ENCODE measurements at places on chromosomes 7 and 10.

- DNase-seq: no peak
Measured at GRCh38 chr10:58529077-58529728, 16.5 kb downstream of the BICC1 start.

DNA sequence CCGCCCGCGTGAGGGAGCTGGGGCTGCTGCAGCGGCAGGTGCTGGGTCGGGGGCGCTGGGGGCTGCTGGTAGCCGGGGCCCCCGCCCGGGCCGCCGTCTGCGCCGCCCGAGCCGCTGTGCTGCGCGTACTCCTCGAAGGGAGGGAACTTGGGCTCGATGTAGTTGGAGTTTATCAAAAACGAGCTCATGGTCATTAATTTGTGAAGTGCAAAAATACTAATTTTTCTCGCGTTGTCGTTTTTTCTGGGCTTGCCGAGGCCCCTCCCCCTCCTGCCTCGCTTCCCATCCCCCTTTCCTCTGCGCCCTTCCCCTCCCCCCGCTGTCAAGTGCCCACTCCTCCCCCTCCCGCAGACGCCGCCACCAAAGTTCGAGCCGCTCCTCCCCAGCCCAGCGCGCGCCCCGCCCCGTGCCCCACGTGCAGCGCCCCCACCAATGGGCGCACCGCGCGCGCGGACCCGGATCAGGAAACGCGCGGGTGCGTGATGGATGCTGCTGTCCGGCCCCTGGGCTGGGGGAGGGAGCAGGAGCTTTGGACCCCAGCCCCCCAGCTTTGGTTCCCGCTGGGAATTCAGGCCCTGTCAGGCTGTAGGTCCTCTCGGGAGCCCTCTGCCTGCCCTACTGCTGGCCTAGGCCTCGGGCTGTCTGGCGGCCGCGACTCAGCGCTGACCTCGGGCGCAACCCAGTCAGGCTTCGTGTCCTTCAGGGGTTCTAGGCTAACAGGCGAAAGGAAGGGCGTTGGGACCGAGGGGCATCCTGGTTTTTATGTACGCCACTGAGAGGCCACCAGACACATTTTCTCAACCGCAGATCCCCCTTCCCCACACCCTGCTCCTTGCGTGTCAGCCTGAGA, at the start of gene HOXA4:
HOXA4 (minus strand) TSS at position 218 of the 850 bp plus-strand sequence; CDS start at position 194, 24 bp downstream.
- DNase-seq: peak; percentile 82

DNA sequence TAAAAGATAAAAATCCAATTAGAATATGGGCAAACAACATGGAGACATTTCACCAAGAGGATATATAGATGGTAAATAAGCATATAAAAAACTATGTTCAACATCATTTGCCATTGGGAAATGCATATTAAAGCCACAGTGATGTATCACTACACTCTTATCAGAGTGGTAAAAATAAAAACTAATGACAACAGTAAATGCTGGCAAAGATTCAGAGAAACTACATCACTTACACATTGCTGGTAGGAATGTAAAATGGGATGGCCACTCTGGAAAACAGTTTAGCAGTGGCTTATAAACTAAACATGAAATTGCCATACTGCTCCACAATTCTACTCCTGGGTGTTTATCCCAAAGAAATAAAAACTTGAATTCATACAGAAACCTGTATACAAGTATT, 59.2 kb downstream of the CROT start:
- DNase-seq: no peak

DNA sequence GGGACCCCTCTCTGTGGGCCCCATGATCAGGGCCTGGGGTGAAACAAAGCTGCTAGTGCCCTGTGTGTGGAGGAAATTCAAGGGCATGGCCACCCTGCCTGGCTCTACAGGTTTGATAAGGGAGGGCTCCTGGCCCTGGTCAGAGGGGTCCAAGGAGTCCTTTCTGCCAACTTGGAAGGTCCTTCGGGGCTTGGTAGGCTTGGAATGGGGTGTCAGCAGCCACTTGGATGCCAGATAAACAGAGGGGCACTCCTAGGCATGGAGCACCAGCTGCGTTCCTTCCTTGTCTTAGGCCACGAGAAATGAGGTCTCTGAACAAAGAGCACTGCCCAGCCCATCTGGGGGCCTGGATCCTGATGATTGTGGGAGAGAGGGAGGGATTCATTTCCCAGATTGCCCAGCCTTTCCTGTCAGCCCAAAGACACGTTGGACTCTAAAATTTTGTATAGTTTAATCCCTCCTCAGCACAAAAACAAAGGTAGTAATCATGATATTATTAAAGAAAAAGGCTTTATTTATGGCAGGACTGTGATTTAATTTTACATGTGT, 5.1 kb downstream of the MTURN start:
- no peak for DNase-seq

GRCh38 chr10:12471135-12471534, 121.8 kb downstream of the CAMK1D start:
- DNase-seq: no peak

DNA sequence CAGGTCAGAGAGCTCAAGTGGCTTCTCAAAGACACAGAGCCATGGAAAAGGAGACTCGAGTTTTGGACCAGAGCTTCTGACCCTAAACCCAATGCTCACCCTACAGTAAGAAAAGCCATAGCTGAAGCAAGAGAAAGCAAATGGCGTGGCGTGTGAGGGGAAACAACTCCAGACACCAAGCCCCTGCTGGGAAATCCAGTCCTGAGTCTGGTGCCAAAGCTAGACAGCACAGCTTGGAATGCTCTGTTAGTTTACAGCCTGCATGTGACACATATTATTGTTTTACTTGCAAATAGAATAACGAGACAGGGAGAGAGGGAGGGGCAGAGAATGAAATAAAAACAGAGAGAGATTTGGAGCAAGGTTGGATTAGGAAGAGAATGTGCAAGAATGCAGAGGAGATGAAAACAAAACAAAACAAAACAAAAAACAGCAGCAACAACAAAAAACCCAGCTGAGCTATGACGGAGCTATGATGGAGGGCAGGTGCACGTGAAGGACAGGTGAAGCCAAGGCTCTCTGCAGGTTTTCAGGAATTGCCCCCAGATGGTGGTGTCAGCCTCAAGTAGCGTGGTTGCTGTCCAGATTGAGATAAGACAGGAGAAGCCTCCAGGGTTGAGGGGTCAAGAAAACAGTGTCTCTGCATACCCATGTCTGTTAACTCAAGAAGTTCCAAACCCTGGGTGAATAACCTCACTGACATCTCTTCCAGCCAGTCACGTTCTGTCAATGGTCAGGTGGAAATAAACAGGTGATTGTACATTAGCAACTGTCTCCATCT, 69.7 kb upstream of the LRRC18 start:
- peak; percentile 23 for DNase-seq

- no peak for DNase-seq
Measured at GRCh38 chr10:97901381-97901780, 51.7 kb downstream of the GOLGA7B start.

DNA sequence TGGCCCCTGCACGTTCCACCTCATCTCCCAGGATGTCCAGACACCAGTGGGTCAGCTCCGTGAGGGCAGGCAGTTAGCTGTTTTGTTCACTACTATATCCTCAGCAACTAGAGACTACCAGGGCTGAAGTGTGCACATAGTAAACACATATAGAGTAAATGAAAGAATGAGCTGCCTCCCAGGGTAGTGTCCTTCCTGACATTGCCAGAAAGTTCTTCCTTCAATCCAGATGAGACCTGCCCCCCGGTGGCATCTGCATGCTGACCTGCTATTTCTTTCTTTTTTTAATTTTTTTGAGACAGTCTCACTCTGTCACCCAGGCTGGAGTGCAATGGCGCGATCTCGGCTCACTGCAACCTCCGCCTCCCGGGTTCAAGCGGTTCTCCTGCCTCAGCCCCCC, 14.0 kb upstream of the ARPC1A start:
- no peak for DNase-seq

GRCh38 chr10:122253605-122254004, 17.5 kb upstream of the BTBD16 start:
- DNase-seq: no peak

DNA sequence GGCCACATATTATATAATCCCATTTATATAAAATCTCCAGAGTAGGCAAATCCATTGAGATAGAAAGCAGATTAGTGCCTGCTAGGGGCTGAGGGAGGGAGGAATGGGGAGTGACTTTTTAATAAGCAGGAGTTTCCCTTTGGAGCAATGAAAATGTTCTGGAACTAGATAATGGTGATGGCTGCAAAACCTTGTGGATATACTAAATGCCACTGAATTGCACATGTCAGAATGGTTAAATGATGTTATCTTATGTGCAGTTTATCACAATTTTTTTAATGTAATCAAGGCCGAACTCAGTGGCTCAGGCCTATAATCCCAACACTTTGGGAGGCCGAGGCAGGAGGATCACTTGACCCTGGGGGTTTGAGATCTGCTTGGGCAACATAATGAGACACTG, 145.5 kb upstream of the AUTS2 start:
- DNase-seq: no peak

- DNase-seq: no peak
Measured at GRCh38 chr7:16740996-16741395, 12.6 kb upstream of the TSPAN13 start.

Measured in ecto neural progenitor cell (in vitro differentiated cells).